Ovary (tissue), 10 donors: ENCODE measurements at places on chromosomes 13 and 19. TPM values are rescaled to one million over a fixed set of nuclear protein-coding genes. Genes with fewer than 3 reads are reported as not detected.

WDR87 gene
- polyA plus RNA-seq, result not detected

CEACAM20 gene
- polyA plus RNA-seq, result not detected

LRRC8E gene
- polyA plus RNA-seq, result 0.97 TPM

KLF1 gene
- polyA plus RNA-seq, result not detected

TNNT1 gene
- 1.3 TPM for polyA plus RNA-seq

TMEM190 gene
- polyA plus RNA-seq, result not detected

DNA sequence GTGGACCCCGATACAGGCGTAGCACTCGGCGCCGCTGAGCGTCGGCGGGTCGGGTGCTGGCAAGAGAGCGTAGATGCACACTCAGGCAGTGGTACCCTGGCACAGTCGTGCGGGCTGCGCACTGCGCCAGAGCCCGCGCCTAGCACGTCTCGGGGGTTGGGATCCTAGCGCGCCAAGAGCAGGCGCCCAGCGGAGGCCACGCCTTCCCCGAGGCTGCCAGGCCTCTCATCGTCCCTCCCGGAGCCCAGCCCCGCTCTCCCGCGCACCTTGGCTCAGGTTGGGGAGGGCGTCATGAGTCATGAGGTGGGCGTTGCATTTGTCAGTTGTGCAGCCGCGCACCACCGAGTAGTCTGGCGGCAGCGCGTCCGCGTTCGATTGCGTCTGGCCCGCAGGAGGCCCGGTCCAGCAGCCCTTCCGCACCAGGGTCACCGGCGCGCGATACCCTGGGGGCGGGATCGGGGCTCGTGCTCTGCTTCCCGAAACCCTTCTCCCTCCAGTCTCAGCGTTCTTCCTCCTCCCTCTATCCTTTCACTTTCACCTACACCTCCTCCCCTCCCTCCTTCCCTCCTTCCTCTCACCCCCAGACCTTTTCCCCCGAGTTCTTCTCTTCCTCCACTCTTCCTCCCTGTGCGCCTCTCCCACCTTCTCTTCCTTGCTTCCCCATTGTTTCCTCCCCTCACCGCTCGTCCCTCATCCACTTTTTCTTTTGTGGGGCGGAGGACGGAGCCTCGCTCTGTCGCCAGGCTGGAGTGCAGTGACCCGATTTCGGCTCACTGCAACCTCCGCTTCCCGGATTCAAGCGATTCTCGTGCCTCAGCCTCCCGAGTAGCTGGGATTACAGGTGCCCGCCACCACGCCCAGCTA, 3.5 kb downstream of the LYPD5 start:
- H3K4me1 ChIP-seq, result peaks cover 4% of the 10 kb centered on the region
- H3K27ac ChIP-seq, result no peak overlapping the region
- DNase-seq, result no peak
- H3K27me3 ChIP-seq, result no peaks in the 10 kb centered on the region
- H3K4me3 ChIP-seq, result no peak overlapping the region

GRCh38 chr19:30090963-30091362, 148.9 kb downstream of the URI1 start:
- no peak overlapping the region for H3K27ac ChIP-seq
- DNase-seq, result no peak
- H3K4me3 ChIP-seq, result no peak overlapping the region
- H3K27me3 ChIP-seq, result no peaks in the 10 kb centered on the region
- H3K4me1 ChIP-seq, result no peaks in the 10 kb centered on the region

DNA sequence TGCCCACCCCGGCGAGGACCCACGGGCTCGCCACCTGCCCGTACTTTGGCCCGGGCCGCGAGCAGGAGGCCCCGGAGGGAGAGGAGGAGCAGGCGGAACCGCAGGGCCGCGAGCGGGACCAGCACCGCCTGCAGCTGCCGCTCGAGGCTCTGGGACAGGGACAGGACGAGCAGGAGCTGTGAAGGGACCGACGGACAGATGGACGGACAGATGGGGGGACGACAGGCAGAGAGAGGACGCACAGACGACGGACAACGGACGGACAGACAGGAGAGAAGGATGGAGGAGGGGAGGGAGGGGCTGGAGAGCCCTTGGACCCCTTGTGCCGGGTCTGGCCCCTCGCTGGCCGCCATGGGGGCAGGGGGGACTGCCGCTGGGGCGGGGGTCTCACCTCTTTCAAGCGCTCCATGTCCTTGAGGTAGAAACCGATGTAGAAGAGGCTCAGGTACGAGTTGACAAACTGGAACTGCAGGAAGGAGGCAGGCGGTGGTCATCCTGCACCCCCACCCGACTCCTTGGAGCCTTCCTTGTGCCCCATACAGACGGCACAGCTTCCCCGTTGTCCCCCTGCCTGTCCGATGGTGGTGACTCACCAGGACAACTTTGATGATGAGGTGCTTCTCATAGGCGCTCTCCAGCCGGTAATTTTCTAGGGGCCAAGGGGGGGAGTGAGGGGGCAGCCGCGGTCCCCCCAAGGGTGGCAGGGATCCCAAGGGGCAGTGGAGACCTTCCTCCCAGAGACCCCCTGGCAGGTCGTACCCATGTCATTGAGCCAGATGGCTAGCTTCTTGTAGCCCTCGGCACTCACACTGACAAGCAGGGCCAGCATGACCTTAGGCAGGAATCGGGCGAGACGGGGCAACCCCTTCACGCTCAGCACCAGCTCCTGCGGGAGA, 5.0 kb downstream of the ANO8 start:
- DNase-seq, result no peak
- no peaks in the 10 kb centered on the region for H3K27me3 ChIP-seq
- H3K36me3 ChIP-seq, result no peaks in the 10 kb centered on the region
- peaks cover 4% of the 10 kb centered on the region for H3K4me1 ChIP-seq
- H3K4me3 ChIP-seq, result no peak overlapping the region
- no peak overlapping the region for H3K27ac ChIP-seq

DNA sequence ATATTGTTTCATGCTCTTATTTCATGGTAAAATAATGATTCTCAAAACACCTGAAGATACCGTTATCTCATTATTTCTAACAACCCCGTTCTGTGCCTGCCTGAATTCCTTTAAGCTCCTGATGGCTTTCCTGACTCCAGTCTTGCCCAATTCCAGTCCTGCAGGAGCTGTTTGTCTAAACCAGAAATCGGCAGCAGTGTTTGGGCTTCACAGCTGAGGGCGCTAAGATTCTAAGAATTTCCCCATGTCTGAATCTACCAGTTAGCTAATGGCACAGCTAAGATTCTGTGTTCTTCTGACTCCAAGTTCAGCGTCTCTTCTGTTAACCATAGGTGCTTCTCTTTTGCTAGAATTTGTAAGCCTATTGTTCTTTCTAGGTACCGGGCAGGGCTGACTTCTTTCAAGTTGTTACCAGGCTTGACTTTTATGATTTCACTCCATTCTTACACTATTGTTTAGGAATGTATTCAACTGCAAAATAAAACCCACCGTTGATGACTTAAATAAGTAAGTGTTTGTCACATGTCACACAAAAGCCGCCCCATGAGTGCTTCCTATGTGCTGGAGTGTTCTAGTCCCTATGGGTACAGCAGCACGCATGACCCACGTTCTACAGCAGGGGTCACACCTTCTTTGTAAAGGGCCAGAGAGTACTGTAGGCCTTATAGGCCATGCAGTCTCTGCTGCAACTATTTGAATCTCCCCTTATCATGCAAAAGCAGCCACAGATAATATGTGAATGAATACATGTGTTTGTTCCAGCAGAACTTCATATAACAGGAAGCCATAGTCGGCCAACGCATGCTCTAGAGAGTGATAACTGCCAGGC, 168.3 kb upstream of the RNF113B start:
- H3K27ac ChIP-seq, result no peak overlapping the region
- H3K4me1 ChIP-seq, result peaks cover 4% of the 10 kb centered on the region
- H3K27me3 ChIP-seq, result no peaks in the 10 kb centered on the region
- H3K4me3 ChIP-seq, result no peak overlapping the region

- no peaks in the 10 kb centered on the region for H3K4me1 ChIP-seq
- H3K27me3 ChIP-seq, result no peaks in the 10 kb centered on the region
Measured at GRCh38 chr19:11699931-11700794, 38.6 kb downstream of the ZNF823 start.

GRCh38 chr19:28497887-28498286, 715.1 kb downstream of the UQCRFS1 start:
- H3K27ac ChIP-seq, result no peak overlapping the region
- no peak overlapping the region for H3K4me3 ChIP-seq
- H3K36me3 ChIP-seq, result no peaks in the 10 kb centered on the region
- no peak for DNase-seq
- H3K4me1 ChIP-seq, result no peaks in the 10 kb centered on the region

DNA sequence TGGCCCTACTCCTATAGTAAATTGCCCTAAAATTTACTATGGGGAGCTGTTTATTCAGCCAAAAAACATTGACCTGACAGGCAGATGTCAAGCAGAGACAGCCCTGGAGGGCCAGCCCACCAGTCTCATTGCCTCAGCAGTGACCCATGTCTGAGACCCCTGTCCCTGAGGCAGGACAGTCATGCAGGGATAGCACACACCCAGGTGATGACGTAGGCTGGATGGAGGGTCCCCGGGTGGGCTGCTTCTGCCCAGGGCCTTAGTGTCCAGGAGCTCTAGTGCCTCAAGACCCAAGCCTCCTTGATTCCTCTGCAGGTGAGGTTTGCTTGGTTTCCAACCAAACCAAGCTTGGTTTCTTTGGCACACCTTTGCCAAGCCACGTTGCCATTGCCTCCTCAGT, 72.1 kb downstream of the HSPH1 start:
- H3K36me3 ChIP-seq, result no peaks in the 10 kb centered on the region
- no peak for DNase-seq
- H3K4me1 ChIP-seq, result no peaks in the 10 kb centered on the region
- H3K4me3 ChIP-seq, result no peak overlapping the region

GRCh38 chr19:33429891-33430673, 56.6 kb downstream of the CEBPG start:
- DNase-seq, result no peak
- no peak overlapping the region for H3K27ac ChIP-seq
- no peak overlapping the region for H3K4me3 ChIP-seq

GRCh38 chr13:42574011-42574410, at the start of gene TNFSF11:
TSS of gene TNFSF11 (plus strand) at chr13:42574152. CDS start at chr13:42574304, 152 bp downstream.
- H3K27ac ChIP-seq, result no peak within 1 kb of the TSS
- H3K4me3 ChIP-seq, result no peak within 1 kb of the TSS
- H3K4me1 ChIP-seq, result peaks cover 2% of the 10 kb centered on the region
- H3K36me3 ChIP-seq, result no peaks in the 10 kb centered on the region
- DNase-seq, result no peak

DNA sequence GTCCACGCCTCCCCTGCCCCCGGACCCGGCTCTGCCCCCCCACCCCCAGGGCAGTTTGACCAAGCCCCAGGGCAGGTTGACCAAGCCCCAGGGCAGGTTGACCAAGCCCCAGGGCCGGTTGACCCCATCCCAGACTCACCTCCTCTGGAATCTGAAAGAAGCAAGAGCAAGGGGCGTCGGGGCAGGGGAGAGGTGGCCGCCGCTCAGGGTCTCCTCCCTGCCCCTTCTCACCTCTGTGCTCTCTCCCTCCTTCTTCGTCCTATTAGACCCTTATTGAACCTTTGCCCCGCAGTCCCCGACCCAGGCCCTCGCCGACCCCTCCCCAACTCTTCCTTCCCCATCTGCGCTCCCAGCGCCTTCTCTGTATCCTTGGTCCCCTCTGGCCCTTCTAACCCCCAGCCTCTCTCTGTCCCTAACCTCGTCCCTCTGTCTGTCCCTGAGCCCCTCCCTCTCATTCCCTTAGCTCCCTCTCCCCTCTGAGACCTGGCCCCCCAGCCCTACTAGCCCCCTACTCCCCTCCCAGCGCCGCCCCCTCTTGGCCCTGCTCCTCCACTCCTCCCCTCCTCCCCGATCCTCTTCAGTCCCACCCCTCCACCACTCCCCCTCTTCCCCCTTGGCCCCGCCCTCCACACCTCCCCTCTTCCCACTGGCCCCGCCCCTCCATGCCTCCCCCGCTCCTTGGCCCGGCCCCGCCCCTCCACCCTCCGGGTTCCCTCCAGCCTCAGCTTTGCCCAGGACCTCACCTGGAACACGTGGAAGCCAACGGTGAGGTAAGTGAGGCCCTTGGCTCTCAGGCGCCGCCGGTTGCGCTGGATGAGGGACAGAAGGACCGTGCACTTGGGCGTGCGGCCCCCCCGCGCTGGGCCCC, 7.6 kb downstream of the CAPN12 start:
- H3K27ac ChIP-seq, result no peak overlapping the region
- peak overlapping the region; percentile 19 for H3K4me3 ChIP-seq
- H3K36me3 ChIP-seq, result no peaks in the 10 kb centered on the region
- no peaks in the 10 kb centered on the region for H3K27me3 ChIP-seq
- no peaks in the 10 kb centered on the region for H3K4me1 ChIP-seq
- DNase-seq, result peak; percentile 48

DNA sequence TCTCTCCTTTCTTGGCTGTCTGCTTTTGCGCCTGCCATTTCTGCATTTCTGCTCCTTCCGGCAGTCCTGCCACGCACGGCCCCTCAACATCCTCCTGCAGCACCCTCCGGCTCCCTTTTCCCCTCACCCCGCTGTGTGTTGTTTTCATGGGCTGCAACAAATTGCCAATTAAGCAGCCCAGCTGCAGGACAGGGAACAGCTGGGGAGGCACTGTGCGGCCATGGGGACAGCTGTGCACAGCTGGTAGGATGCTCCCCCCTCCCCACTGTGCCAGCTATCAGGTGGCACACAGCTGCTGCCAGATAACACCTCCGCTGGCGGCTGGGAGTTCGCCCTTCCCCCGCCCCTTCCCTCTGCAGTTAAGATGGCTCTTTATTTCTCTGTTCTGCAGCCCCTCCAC, 25.4 kb downstream of the LYL1 start:
- no peaks in the 10 kb centered on the region for H3K27me3 ChIP-seq
- H3K36me3 ChIP-seq, result no peaks in the 10 kb centered on the region
- no peak for DNase-seq
- no peak overlapping the region for H3K27ac ChIP-seq
- H3K4me1 ChIP-seq, result peaks cover 19% of the 10 kb centered on the region
- no peak overlapping the region for H3K4me3 ChIP-seq

GRCh38 chr13:38661010-38661675, 25.7 kb upstream of the FREM2 start:
- H3K36me3 ChIP-seq, result no peaks in the 10 kb centered on the region
- no peaks in the 10 kb centered on the region for H3K4me1 ChIP-seq
- no peak overlapping the region for H3K4me3 ChIP-seq
- DNase-seq, result no peak
- H3K27me3 ChIP-seq, result no peaks in the 10 kb centered on the region

DNA sequence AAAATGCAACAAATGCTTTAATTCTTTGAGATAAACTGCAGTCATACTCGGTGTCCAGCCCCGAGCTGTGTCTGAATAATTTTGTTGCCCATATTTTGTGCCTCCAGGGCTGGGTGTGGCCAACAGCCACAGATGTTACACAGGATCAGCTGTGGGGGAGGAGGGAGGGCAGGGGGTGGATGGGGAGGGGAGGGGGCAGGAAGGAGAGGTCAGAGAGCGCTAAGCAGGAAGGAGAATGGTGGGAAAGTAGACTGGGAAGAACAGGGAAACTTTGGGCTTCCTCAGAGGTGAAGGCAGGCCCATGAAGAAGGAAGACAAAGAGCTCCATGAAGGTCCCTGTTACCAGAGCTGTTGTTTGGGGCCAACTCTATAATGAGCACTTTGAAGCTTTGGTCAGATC, 295.8 kb downstream of the COG6 start:
- no peak overlapping the region for H3K4me3 ChIP-seq
- no peak overlapping the region for H3K27ac ChIP-seq
- no peaks in the 10 kb centered on the region for H3K4me1 ChIP-seq
- DNase-seq, result no peak
- no peaks in the 10 kb centered on the region for H3K36me3 ChIP-seq
- H3K27me3 ChIP-seq, result no peaks in the 10 kb centered on the region
